ENCODE measurements at places on chromosomes 12 and 14.

DNA sequence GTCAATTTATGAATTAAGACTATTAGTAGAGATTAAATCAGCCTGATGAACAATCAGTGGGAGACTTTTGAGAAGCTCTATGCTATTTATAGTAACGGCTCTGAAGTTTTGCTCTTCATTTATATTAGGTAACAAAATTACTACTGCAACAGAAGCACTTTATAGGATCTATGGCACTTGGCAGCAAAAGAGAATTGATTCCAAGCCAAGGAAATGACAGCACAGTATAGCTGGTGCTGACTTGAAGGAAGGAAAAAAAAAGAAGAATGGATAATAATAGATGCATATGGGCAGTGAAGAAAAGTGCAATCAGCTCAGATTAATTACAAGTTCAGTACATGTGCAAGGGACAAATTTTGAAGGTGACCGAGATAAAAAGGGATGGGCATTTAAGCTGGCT lies 228.2 kb upstream of the PPFIA2 start:
- no peak for DNase-seq

GRCh38 chr14:89409961-89410360 lies 7.1 kb downstream of the FOXN3 start:
- peak; percentile 33 for DNase-seq

GRCh38 chr12:69653703-69654102 lies 43.0 kb upstream of the LRRC10 start:
- peak; percentile 49 for DNase-seq

DNA sequence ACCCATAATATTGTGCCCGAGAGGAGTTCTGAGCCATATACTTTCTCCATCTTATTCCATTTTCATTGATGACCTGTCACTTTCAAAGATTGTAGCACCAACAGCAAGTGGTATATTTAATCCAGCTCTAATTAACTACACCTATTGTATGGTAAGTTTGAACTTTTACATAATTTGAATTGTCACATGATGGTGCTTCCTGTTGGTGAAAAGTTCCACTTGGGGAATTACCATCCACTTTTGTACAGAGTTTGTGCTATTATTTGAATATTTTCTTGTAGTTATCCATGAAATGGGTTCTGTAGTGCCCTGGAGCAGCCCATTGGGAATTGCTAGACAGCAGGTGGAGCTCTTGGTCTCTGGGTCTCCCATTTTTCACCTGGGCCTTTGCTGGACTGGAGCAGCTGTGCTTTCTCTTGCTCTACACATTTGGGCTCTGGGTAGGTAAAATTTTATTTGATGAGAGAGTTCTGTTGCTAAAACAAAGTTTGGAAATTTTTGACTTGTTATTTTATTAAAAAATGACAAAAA lies 3.0 kb downstream of the SMCO3 start:
- DNase-seq, result no peak

- no peak for DNase-seq
These were observed 312.0 kb downstream of the KCNC2 start for GRCh38 chr12:74897425-74898211.

GRCh38 chr14:32593290-32593942 lies 264.3 kb downstream of the AKAP6 start:
- peak; percentile 41 for DNase-seq

- no peak for DNase-seq
These were observed 73.0 kb downstream of the RMST start for GRCh38 chr12:97535582-97535981.

GRCh38 chr12:9392842-9393241 lies 184.6 kb upstream of the PZP start:
- no peak for DNase-seq

DNA sequence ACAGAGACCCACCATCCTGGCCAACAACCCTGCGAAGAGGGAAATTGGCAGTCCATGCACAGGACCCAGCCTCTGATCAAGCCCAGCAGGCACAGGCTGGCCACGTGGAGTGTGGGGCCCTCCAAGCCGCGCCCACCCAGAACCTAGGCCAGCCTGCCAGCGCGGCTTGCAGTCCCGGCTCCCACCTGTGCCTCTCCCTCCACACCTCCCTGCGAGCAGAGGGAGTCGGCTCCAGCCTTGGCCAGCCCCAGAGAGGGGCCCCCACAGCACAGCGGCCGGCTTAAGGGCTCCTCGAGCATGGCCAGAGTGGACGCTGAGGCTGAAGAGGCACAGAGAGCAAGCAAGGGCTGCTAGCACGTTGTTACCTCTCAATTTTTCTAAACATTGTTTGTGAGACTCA lies 373.4 kb downstream of the NELL2 start:
- no peak for DNase-seq

DNA sequence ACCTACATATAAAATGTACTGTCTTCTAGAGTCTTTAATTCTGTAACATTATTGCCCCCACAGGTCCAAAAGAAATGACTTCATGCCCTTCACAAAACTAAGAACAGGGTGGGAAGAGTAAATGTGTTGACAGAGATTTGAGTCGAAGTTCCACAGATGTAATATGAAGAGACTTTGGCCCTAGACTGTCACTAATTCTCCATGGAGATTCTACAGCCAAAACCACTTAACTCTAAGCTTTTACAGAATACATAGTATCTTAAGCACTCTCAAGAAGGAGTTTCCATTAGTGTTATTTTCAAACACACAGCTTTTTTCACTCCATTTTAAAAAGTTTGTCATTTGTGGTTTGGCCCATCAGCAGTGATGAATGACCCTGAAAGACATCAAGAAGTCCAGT lies 56.3 kb downstream of the ABCC9 start:
- DNase-seq, result no peak

GRCh38 chr14:94162466-94162865 lies 11.7 kb upstream of the PPP4R4 start:
- DNase-seq, result no peak

DNA sequence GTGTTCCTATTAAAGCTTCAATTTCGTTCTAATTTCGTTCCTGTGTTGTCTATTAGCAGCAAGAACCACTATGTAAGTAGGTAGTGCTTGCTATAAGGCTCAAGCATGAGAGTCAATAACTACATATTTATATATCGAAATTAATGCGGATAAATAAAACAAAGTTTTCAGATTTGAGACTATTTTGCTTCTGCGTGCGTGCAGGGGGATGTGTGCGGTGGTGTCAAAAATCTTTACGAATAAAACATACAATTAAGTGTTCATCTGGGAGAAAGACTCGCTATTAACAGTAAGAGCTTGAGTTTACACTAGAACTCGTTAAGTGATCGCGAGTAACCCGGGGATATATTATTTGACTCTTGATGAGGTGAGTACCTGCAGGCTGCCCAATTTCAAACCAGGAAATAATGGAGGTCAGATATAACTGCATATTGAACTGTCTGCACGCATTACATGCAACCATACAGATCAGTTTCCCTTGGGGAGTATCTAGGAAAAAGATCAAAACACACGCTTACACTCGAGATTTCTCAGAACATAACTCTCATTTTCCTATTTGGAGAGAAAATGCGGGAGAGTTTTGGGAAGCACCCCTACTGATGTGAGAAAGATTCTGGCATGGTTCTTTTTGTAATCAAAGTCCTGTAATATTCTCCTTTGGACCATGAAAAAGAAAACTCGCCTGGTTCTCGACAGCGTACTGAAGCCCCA lies 813 bp downstream of the TWF1 start:
- no peak for DNase-seq

GRCh38 chr14:91555531-91555930 lies 45.4 kb upstream of the PPP4R3A start:
- no peak for DNase-seq

- no peak for DNase-seq
These were observed 32.6 kb downstream of the ETNK1 start for GRCh38 chr12:22657538-22657937.

- DNase-seq, result no peak
These were observed 40.9 kb upstream of the A2ML1 start for GRCh38 chr12:8781381-8782127.

DNA sequence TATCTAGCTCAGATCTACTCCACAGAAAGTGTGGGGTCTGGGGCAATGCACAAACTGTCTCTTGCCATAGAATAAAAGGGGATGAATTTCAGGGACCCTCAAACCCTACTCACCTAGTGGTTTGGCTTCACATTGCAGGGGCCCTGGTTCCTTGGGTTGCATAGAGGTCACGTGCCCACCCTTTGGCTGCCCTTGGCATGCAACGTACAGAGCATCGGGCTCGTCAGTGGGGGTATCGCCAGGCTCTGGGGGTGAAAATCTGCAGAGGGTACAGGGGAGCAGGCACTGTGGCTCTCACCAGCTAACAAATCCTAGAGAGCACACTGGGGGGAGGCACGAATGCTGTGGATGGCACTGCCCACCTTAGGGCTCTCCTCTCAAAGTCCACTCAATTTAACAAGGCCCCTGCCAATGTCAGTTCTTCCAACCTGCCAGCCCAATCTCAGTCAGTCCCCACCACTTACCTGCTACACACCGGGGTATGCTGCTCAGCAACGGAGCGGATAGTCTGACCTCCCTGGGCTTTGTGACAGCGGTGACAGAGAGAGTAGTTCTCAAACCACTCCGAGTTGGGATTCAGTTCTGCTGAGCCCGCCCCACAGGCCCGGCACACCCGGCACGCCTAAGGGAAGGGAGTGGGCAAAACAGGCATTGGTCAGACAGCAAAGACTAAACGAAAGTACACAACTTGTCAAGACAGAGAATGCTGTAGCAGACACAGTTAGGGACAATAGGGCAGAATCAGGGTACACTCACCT lies 8.0 kb downstream of the KMT2D start:
- no peak for DNase-seq

DNA sequence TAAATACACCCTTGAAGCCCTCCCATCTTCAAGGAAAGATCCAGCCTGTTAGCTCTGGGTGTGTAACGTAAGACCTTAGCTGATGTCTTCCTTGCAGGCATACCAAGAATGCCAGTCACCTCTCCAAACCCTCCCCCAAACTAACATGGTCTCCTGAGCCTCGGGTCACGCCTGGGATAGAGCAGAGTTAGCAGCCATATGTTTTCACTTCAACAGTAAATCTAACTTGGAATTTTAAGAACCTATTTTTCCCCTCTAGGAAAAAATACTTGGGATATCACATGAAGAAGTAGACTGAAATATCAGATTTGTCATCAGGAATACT lies 27.9 kb downstream of the BCL2L14 start:
- no peak for DNase-seq

DNA sequence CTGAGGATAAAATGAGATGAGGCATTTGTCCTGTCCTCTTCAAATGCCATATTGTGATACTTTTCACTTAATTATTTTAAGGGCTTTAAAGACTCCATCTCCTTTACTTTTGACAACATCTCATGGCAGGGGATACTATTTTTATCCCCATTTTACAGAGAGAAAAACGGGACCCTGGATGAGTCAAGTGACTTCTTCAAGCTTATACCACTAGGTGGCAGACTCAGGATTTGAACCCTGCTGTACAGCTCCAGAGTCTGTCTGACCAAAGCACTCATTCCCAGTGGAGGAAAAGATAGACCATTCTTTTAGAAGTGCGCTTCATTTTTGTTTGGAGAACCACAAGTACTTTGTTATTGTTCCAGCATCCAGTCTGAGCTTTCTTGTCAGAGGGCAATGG lies 1.7 kb upstream of the SMOC1 start:
- peak; percentile 21 for DNase-seq

GRCh38 chr12:92493816-92494215 lies 209.0 kb upstream of the PLEKHG7 start:
- peak; percentile 71 for DNase-seq

- DNase-seq, result no peak
These were observed 316.8 kb downstream of the SSPN start for GRCh38 chr12:26512213-26512612.

GRCh38 chr12:121264951-121265515 lies 31.5 kb downstream of the CAMKK2 start:
- DNase-seq, result no peak

GRCh38 chr14:62445570-62445969 lies 599.7 kb downstream of the KCNH5 start:
- DNase-seq, result no peak

- DNase-seq, result no peak
These were observed 137.0 kb upstream of the PZP start for GRCh38 chr12:9345171-9345570.

- DNase-seq, result no peak
These were observed 23.1 kb downstream of the BICDL1 start for GRCh38 chr12:120012067-120012621.

DNA sequence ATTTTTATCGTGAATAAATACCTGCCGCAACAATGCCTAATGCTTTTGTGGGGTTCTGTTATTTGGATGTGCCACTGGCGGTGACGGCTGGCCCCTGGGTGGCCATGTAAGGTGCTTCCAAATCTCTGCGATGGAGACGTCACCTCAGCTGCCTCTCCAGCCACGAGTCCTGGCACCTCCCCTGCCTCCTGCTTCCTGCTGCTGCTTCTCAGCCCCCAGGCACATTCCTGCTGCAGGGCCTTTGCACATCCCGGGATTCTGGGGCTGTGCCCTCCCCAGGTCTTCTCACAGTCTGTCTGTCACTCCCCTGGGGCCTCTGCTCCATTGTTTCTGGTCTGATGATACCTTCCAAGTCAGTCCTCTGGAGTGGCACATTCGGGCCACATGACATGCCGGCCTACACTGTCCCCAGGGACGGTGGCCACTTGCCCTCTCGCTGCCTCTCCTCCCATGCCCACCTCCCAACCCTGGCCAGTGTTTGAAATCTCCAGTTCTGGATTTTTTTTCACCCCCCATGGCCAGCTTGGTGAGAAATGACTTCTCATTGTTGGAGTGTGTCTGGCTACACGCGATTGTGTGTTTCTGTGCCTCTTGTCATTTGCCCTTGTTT lies 151.8 kb downstream of the KIF26A start:
- DNase-seq, result no peak

DNA sequence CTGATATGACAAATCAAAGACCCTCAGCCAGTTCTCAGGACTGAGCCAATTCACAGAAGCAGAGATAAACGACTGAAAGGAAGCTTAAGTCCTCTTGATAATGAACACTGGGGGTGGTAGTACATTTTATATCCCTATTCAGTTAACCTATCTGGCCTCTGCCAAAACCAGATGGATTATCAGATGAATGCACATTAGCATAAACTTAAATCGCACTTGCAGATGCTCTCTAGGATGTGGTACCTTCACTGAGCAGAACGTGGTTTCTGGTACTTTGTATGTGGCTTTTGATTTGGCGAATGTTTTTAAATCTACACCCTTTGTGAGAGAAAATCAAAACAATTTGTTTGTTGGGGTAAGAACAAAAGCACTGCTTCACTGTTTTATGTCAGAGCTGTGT lies 21.1 kb upstream of the TAS2R14 start:
- no peak for DNase-seq

DNA sequence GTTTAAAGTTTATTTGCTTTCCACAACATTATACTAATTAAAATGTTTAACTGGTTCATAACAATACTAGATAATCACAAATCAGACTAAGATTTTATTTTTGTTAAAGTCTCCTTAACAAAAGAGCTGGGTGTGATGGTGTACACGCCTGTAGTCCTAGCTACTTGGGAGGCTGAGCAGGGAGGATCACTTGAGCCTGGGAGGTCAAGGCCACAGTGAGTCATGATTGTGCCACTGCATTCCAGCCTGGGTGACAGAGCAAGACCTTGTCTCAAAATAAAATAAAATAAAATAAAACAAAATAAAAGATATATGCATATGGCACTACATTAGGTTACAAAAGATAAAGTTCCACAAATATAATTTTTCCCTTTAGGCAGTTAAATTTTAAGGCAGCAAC lies 5.6 kb downstream of the MIS18BP1 start:
- no peak for DNase-seq
